NCI-H1105 (cell line): ENCODE measurements at places on chromosomes 7 and 10.

DNA sequence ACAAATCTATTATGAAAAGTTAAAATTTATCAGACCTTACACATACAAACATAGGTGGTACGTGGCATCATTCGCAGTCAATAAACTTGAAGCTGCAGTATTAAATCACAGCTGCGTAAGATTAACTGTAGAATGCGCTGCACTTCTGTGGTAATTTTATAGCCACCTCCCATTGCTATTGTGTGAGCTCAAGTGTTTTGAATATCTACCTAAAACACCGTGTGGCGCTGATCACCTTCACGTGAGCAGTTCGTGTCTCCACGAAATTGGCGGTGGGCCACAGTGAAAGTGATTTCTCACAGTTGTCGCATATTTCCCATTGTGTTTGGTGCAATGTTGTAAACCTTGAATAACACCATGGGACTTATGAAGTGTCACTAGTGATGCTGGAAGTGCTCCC is 102.8 kb downstream of the PLPP4 start:
- no peak for DNase-seq

GRCh38 chr10:31158011-31158658 is 126.5 kb upstream of the ZNF438 start:
- DNase-seq = no peak

- no peak for DNase-seq
These were observed 25.3 kb downstream of the FKBP6 start for GRCh38 chr7:73353243-73353642.

- no peak for DNase-seq
These were observed 1.4 kb downstream of the DNAJB12 start for GRCh38 chr10:72353028-72353964.

- DNase-seq = no peak
These were observed 48.5 kb downstream of the CPEB3 start for GRCh38 chr10:92242380-92242779.

DNA sequence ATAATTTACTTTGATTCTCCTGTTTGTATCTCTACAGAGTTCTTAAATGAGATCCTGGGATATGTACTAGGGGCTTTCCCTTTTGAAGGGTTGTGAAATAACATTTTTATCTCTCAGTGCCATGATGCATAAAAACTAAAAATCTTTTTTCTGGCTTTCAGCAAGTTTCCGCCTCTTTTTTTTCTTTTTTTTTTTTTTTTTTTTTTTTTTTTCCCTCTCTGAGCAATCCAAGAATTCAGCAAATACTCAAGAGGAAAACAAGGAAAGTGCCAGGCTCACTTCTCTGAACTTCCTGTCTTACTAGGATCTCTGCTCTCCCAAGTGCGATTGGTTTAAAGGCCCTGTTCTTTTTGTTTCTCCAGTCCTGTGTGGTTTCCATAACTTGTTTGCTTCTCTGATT is 79.9 kb downstream of the HYCC1 start:
- DNase-seq = no peak

- DNase-seq = no peak
These were observed 14.0 kb downstream of the SLC16A9 start for GRCh38 chr10:59695637-59696036.

GRCh38 chr7:36367561-36368077 is 22.0 kb upstream of the ANLN start:
- no peak for DNase-seq

- no peak for DNase-seq
These were observed 85.3 kb upstream of the PPP2R2D start for GRCh38 chr10:131815266-131816156.

DNA sequence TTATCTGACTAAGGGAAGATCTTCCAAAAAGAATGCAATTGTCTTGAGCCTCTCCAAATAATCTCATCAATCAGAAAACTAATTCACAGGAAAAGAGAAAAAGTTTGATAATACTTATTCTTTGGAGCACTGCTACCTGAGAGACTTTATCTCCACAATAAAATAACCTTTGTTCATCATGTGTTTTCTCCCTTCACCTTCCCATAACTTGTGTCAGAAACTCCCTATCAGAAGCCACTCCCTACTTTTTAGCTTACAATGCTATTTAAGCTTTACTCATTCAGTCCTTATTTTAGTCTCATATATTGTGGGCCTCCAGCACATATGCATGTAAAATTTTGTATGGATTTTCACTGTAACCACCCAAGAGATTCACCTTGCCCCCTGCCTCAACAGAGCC is 998 bp downstream of the CYP3A43 start:
- no peak for DNase-seq

DNA sequence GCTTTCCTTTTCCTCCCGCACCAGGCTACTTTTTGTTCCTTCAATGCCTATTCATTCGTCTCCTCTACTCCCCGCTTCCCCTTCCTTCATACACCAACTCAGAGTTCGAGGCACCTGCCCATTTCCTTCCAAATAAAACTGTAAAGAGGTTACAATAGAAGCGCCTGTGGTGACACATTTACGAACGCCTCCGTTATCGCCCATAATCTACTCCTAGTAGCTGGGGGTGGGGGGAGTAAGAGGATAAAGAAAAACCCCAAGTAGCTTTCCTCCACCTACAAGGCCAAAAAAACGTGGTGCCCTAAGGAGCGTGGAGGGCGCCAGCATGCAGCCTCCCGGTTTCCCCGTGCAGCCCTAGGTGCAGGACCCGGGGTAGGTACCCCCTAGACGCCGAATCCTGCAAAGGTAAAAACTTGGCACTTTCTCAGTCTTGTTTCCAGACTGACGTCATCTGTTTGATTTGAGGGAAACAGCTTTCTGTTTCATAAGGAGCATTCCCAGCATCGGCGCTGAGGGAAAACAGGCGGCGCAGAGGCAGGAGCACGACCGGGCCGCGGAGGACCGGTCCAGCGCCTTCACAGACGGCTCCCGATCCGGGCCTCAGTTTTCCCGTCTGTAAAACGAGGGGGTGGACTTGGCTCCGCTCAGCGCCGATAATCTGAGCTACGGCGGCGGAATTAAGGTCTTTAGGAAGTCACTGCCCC is 922 bp downstream of the PPA1 start:
- DNase-seq = peak; percentile 26

GRCh38 chr10:33229949-33230267 is 104.6 kb downstream of the NRP1 start:
- no peak for DNase-seq

DNA sequence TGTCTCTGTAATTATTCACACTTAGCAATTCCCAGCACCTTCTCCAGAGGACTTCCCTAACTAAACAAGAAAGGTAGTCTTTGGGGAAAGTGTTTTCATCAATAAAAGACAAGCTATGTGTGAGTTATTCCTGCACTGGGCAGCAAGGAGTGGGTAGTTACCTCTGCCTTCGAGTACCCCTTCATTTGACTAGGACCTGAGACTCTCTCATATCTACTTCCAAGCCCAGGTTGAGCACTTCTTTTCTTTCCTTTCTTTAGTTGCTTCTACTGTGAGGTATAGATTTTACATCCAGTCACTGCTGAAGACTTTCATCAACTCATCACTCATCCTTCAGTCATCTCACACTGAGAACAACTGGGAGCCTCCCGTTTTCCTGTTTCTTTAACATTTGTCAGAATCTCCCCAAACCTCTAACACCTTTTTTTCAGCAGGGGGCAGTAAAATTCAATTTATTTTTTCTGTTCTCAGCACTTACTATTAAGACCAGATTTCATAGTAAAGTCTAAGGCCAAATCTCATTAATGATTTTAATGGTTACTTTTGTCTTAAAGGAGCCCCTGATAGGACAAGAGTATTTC is 80.1 kb upstream of the PRSS1 start:
- DNase-seq = peak; percentile 45

DNA sequence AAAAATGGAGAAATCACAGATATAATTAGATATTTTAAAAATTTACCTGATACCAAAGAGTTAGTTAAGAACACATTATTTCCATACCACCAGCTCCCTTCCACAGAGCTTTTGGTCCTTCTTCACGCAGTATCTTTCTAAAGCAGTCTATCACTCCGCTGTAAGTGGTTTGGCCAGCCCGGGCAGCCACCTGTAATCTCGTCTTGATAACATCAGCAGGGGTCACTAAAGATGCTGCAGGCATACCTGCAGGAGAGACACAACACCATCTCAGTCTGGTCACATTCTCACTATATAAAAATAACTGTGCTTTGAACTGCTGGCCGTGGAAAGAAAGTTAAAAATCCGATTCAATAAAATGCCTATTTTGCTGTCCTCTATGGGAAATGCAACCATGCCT is 200.1 kb downstream of the SLC25A13 start:
- DNase-seq = no peak

GRCh38 chr10:113557903-113558321 is 5.1 kb downstream of the HABP2 start:
- DNase-seq = no peak

- DNase-seq = no peak
These were observed 4.8 kb downstream of the SLC25A28 start for GRCh38 chr10:99615426-99615825.

DNA sequence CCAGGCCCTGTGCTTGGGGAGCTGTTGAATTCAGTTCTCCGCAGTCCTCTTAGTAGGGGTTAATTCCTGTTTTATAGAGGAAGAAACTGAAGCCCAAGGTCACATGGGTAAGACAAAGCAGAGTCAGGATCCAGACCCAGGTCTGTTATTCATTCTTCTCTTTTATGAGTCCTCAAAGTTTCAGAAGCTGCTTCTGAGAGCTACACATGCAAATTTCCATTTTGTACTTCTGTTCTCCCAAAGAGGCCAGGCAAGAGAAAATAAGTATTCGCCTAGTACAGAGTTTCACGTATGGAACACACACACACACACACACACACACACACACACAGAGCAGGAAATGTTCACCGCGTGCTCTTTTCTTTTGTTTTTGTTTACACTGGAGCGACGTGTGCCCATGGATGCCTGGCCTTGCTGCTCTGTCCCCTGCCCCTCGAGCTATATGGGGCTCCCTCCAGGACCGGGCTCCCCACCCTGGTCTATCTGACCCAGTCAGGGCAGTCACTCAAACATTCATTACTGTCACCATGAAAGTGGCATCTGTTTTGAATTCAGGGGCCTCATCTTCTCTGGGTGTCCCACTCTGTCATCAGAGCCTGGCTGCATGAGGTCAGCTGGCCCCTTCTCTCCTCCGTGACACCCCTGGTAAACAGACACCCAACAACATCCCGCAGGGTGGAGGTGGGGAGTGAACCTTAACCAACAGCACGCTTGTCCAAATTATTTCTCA is 84.4 kb downstream of the TNS3 start:
- no peak for DNase-seq

DNA sequence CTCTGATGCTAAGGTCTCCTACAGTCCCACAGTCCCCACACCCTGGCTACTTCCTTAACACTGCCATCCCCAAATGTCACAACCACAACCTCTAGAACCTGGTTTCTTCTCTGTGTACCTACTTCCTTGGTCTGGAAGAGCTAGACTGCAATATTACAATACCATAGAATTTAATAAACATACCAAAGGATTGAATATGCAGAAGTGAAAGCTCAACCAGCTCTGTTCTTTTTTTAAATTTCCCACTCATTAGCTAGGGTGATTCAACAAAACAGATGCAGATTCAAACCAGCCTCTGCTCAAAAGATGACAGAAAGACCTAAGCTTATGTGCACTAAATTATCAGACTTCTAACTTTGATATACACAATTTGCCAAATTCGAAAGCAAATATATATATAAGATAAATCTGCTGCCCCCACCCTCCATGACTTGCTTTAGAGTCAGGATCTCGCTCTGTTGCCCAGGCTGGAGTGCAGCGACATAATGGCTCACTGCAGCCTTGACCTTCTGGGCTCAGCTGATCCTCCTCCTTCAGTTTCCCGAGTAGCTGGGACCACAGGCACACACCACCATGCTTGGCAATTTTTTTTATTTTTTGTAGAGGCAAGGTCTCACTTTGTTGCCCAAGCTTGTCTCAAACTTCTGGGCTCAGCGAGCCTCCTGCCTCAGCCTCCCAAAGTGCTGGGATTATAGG is 212.6 kb downstream of the CHCHD3 start:
- no peak for DNase-seq

- DNase-seq = no peak
These were observed 79.0 kb downstream of the TRIL start for GRCh38 chr7:28879105-28879504.

DNA sequence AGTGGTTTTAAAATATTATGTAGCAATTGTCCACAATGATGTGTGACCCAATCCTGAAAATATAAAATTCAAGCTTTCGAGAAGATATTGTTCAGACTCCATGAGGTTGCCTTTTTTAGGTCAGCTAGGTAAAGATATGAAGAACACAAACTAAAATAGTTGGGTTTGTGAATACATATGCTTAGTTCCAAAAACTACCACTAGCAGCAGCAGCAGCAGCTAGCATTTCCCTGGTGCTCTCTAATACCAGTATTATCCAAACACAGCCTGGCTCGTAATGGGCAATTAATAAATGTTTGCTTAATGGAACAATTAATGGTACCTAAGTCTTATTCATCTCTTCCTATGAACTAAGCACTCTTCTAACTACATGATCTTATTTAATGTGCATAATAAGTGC is 362.5 kb downstream of the MALRD1 start:
- DNase-seq = no peak

DNA sequence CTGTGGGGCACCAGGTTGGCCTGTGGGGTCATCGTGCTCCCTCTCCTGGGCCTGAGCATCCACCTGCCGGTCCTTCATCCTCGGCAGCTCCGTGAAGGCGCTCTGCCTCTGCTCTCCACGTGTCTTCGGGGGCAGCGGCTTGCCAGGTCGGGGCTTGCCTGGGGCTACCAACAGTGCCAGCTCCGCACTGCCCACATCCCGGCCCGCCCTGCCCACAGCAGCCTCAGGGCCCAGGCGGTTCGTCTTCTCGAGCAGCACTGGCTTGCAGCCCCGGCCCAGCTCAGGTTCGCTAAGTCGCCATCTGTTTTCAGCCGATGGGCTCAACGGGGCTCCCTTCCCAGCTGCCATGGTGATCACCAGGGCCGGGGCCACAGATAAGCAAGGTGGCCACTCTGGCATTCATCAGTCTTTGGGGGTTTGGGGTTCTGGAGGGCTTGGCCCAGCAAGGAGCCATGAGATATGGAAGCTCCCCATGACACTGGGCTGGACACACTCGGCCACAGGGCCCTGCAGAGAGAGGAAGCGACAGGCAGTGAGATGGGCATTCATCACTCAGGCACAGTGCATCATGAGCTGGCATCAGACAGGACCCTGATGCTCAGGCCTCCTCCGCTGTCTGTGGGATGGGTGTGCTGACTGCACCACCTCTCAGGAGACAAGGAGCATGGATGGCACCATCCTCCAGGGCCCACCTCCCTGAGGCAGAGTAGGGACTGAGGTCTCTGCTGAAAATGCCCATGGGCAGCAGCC is 15.5 kb downstream of the ZNF488 start:
- no peak for DNase-seq

GRCh38 chr10:87816898-87817608 is 973 bp downstream of the ATAD1 start:
- DNase-seq = no peak

- no peak for DNase-seq
These were observed 38.0 kb downstream of the LIMK1 start for GRCh38 chr7:74121401-74122249.

DNA sequence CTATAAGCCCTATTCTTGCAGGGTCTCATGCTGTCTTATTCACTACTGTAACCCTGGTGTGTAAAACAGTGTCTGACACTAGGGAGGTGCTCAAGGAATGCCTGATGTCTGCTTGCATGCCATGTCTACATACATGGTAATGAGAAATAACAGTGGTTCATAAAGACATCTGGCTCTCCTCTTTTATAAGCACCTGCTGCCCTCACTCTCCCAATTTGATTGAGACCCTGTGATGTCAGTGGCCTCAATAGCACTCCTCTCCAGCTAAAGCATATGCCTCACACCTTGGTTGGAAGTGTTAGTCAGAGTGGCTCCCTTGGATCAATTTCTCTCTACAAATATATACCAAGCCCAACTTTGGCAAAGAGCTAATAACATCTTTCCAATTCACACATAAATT is 30.6 kb downstream of the ANK3 start:
- DNase-seq = no peak

GRCh38 chr10:104881740-104882139 is 240.7 kb downstream of the SORCS3 start:
- DNase-seq = no peak
